Liver (tissue), 10 donors: ENCODE measurements at places on chromosomes 2 and 18. TPM values are rescaled to one million over a fixed set of nuclear protein-coding genes. Genes with fewer than 3 reads are reported as not detected.
A peak's percentile ranks its signal among the peaks of the same experiment; 100 is the strongest.

DNA sequence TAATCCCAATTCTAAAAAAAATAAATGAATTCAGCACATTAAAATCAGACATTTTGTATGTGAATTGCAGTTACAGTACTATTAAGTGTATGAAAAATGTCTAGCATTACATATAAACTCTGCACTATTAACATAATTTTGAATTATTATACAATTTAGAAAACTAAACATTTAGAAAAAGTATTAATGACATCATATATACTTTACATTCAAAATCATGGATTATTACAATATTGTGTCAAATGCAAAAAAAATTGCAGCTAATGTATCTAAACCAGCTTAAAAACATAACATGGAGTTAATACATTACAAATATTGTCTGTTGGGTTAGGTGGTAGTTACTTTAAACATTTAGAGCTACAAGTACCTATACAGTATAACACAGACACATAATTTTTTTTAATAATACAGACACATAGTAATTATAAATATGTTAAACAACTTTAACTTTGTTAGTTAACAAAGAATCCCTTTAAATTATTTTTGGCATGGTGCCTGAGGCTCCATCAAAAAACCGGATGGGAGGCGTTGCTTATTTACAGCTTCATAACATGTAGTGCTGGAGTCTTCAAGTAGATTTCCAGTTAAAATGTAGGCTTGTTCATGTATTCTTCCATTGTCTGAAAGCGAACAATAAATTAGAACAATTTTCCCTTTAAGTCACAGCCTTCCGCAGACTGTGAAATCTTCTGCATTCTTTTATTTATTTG is 79.1 kb downstream of the AP1S3 start:
- no peak overlapping the region for H3K4me3 ChIP-seq
- H3K36me3 ChIP-seq: no peaks in the 10 kb centered on the region
- H3K4me1 ChIP-seq: peaks cover 2% of the 10 kb centered on the region
- no peak for DNase-seq

DNA sequence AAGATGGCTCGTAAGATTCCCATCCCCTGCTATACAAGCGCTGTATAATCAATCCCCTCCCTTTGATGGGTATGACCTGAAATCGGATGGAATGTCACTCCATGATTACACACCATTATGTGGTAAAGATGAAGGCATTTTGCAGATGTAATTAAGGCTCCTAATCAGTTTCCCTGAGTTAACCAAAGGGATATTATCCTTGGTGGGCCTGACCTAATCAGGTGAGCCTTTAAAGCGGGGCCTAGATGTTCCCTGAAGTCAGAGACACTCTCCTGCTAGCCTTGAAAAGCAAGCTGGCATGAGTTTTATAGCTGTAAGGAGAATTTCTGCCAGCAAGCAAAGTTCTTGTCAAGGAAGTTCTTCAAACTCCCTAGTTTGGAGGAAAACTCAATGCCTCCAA is 223.8 kb upstream of the FN1 start:
- H3K4me3 ChIP-seq: no peak overlapping the region
- no peaks in the 10 kb centered on the region for H3K4me1 ChIP-seq
- no peak overlapping the region for H3K27ac ChIP-seq
- DNase-seq: no peak

GRCh38 chr18:12571630-12572029 is 86.3 kb downstream of the SPIRE1 start:
- H3K27ac ChIP-seq: no peak overlapping the region
- no peaks in the 10 kb centered on the region for H3K27me3 ChIP-seq
- DNase-seq: no peak
- H3K4me1 ChIP-seq: peaks cover 2% of the 10 kb centered on the region

DNA sequence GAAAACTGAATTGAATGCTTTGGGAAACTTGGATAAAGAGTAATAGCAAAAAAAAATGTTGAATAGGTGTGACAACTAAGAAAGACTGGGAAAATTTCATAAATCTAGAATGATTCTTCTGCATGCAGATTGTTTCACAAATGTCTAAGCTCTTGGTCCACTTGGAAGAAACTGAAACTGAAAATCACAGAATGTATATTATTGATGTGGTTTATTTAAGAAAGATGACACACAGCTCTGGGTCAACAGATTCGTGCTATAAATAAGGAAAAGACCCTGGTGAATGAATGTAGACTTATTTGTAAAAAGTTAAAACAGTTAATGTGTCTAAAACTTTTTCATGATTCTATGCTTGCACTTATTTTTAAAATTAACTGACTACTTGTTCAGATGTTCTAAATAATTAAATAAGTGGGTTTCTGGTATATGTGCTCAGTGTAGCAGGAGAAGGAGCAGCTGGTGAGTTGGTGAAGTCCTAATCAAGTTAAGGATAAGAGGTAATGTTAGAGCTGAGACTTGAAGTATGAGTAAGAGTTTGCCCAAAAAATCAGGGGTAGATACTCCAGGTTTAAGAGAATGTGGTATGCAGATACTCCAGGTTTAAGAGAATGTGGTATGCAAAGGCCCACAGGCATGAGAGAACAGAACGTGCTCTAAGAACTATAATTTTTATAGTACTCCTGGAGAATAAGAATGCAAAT is 24.5 kb downstream of the UGP2 start:
- H3K36me3 ChIP-seq: peaks cover 37% of the 10 kb centered on the region
- no peak for DNase-seq
- peaks cover 36% of the 10 kb centered on the region for H3K4me1 ChIP-seq
- H3K27me3 ChIP-seq: no peaks in the 10 kb centered on the region
- H3K27ac ChIP-seq: peak overlapping the region; percentile 5
- no peak overlapping the region for H3K4me3 ChIP-seq

GRCh38 chr2:173149491-173149890 is 73.8 kb downstream of the MAP3K20 start:
- peaks cover 2% of the 10 kb centered on the region for H3K36me3 ChIP-seq
- DNase-seq: no peak
- no peak overlapping the region for H3K4me3 ChIP-seq
- no peak overlapping the region for H3K27ac ChIP-seq
- no peaks in the 10 kb centered on the region for H3K27me3 ChIP-seq
- H3K4me1 ChIP-seq: no peaks in the 10 kb centered on the region

- H3K4me1 ChIP-seq: no peaks in the 10 kb centered on the region
- H3K27ac ChIP-seq: no peak overlapping the region
- H3K27me3 ChIP-seq: no peaks in the 10 kb centered on the region
- H3K4me3 ChIP-seq: no peak overlapping the region
- no peak for DNase-seq
Observed at GRCh38 chr2:147275943-147276342, 568.9 kb upstream of the ACVR2A start.

GRCh38 chr18:64403784-64404503 is 255.1 kb upstream of the LINC00305 start:
- H3K4me3 ChIP-seq: no peak overlapping the region
- DNase-seq: no peak
- no peaks in the 10 kb centered on the region for H3K27me3 ChIP-seq
- H3K4me1 ChIP-seq: no peaks in the 10 kb centered on the region

DNA sequence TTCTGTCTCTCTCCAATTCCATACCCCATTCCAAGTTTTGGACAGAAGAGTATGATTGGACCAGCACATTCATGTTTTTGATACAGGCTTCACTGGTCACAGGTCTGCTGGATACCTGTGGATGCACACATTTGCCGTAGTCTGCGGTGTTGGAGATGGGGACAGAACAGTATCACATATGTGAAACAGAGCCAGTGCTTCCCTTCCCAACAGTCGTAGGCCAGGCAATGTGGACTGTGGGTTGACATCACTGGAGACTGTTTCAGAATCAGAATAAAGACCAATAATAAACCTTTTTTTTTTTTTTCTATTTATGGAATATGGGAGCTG is 18.7 kb downstream of the ACSL3 start:
- no peak overlapping the region for H3K27ac ChIP-seq
- H3K36me3 ChIP-seq: no peaks in the 10 kb centered on the region
- DNase-seq: no peak
- H3K27me3 ChIP-seq: no peaks in the 10 kb centered on the region

DNA sequence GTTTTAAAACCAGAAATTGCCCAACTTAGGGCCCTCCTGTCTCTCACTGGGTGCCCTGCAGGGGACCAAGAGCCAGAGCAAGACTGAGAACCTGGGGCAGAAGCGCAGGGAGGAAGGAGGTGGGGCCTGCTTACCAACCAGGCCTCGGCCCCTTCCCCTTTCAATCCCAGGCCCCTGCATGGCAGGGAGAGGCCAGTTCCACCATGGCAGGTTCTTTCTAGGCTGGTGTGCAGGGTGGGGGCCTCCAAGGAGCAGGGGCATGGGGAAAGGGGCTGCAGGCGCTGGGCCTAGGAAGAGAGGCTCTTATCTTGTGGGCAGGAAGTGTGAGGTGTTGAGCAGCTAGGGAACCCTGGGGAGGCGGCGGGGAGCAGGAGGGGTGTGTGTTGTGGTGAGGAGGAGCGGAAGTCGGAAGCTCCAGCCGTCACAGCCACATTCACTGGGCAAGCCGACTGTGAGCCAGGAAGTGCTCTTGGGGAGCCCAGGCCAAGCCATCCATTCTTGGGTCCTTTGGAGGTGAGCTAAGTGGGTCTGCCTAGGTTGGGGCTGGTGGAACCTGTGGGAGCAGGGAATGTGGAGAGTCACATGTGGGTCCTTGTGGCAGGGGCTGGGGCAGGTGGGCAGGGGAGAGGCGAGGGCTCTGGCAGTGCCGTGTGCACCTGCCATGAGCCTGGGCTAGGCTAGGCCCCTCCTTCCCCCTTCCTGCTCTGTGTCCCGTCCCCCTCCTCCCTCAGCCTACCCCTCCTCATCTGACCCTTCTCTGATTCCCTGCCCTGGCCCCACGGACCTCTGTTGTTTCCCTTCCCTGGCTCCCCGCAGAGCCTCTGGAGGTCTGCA is at the start of gene PSD4:
Gene PSD4 (plus strand): TSS at position 430 of the 834 bp plus-strand sequence. CDS start 8,486 bp downstream, outside the sequence.
- peak within 1 kb of the TSS; percentile 65 for H3K27ac ChIP-seq
- peak; percentile 62 for DNase-seq
- no peaks in the 10 kb centered on the region for H3K36me3 ChIP-seq

DNA sequence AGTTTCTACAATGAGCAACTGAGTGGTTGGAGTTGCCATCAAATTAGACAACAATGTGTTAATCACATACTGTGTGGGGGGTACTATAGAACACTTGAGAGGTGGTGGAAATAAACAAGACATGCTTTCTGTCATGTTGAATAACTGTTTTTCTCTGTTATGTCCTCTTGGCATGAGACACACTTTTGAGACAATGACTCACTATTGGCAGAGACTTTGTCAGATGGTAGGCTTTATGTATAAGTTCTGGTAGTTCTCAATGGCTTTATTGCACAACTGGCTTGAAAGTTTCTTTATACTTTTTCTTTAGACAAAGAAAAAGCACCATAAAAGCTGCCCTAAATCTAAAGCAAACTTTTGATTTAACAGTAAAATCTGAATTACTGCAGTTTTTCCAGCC is 578.7 kb downstream of the ADCYAP1 start:
- no peak overlapping the region for H3K4me3 ChIP-seq
- H3K4me1 ChIP-seq: no peaks in the 10 kb centered on the region
- no peak overlapping the region for H3K27ac ChIP-seq
- H3K36me3 ChIP-seq: no peaks in the 10 kb centered on the region

DNA sequence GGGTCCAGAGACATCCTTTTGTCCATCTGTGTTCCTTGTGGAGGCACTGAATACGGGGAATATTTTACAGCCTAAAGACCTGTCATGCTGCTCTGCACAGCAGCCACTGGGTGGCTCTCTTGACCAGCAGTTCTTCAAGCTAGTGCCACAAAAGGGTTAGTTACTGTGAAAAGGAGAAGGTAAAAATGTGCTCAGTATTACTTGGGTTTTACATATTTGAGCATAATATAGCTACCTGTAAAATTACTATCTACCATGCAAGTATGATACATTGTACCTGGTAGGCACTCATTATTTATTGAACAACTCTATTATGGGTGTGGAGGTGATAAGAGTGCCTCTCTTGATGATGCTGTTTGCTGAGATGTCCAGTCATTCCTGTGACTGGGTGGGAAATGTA is 23.6 kb downstream of the FZD5 start:
- H3K4me3 ChIP-seq: no peak overlapping the region
- peaks cover 24% of the 10 kb centered on the region for H3K4me1 ChIP-seq
- peak overlapping the region; percentile 2 for H3K27ac ChIP-seq
- H3K27me3 ChIP-seq: no peaks in the 10 kb centered on the region

DNA sequence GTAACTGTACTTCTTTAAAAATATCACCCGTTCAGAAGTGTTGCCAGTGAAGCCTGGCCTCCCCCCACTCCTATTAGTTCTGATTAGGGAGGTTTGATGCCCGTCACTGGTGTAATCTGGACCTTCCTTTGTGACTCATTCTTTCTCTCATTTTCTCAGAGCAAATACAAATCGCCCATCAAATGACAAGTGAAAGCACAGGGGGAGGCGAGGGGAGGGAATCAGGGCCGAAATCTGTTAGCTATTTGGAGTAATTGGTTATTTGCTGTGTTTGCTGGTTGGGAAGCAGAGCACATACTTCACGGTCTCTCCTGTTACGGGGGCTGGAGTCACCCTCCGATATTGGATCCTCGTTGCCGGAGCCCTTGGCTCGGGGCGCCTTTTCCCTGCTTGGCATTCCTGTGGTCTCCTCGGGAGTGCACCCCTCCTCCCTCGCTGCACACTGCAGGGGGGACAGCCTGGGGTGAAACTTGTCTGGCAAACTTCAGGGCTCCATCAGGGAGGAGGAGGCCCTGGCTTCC is 178.1 kb downstream of the DYSF start:
- no peaks in the 10 kb centered on the region for H3K27me3 ChIP-seq
- H3K27ac ChIP-seq: no peak overlapping the region

- H3K36me3 ChIP-seq: no peaks in the 10 kb centered on the region
- H3K27ac ChIP-seq: no peak overlapping the region
- no peak overlapping the region for H3K4me3 ChIP-seq
Observed at GRCh38 chr18:5519448-5520298, 24.1 kb downstream of the EPB41L3 start.

DNA sequence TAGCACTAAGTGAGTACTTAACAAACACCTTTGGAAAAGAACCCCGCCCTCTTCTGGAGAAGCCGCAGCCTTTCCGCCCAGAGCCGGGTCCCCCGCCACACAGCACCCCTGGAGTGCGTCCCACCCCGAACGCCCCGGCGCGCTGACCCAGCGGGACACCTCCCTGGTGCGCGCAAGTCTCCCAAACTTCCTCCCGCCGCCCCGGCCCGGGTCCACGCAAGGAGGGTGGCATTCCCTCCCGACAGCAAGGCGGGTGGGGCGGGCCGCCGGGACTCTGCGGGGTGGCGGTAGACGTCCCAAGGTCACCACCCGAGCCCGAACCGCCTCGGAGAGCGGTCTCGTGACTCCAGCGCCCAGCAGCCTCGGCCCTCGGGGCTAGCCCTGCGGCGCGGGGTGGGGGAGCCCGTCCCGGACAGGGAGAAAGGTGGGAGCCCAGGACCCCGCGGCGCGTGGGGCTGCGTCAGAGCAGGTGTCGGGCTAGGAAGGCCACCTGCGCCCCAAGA is 598 bp downstream of the CCDC93 start:
- H3K4me3 ChIP-seq: peak overlapping the region; percentile 80
- no peaks in the 10 kb centered on the region for H3K27me3 ChIP-seq
- peaks cover 20% of the 10 kb centered on the region for H3K4me1 ChIP-seq
- H3K27ac ChIP-seq: peak overlapping the region; percentile 68

DNA sequence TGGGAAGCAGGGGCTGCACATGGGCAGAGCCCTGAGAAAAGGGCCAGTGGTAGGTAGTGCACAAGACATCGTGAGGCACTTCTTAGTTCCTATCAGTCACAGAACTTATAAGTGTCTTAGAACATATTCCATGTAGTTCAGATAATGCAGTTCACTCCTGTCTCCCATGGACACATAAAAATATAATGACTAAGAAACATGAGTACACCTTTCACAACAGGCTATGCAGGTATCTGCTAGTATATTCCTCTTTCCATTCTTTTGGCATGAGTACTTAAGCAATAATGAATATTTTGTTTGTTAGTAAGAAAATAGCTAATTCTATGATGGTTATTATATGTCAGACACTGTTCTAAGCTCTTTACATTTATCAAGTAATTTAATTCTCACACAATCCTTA is 808.4 kb downstream of the BCL11A start:
- H3K27me3 ChIP-seq: no peaks in the 10 kb centered on the region
- no peaks in the 10 kb centered on the region for H3K36me3 ChIP-seq
- H3K4me3 ChIP-seq: no peak overlapping the region
- no peak for DNase-seq

Gene RPE
- 23.9 TPM for total RNA-seq

Gene CTAGE1
- not detected for total RNA-seq

Gene AQP12B
- total RNA-seq: not detected
